Putamen (tissue), 1 donor: ENCODE measurements at places on chromosomes 4 and X.

- DNase-seq, result no peak
These were observed 171.7 kb upstream of the HCCS start for GRCh38 chrX:10939424-10939823.

- no peak for DNase-seq
These were observed 460 bp upstream of the GEMIN8 start for GRCh38 chrX:14030174-14030530.

DNA sequence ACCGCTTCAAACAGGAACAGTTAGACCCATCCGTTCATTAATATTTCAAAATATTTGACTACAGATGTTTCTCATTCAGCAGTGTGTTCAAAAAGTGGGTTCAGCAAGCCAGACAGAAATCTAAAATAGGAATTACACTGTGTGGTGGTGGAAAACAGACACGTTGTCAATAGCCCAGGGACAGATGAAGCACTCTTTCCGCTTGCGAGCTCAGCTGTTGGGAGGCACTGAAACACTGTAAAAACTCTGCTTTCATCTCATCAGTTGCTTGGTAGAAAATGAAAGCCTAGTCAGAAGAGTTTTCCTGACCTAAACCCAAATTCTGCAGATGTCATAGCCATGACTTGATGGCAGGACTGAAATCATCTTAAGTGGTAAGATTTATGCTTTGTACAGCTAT is 38.5 kb downstream of the LRP2BP start:
- DNase-seq, result no peak

- no peak for DNase-seq
These were observed 222.2 kb upstream of the NEIL3 start for GRCh38 chr4:177087499-177087898.

DNA sequence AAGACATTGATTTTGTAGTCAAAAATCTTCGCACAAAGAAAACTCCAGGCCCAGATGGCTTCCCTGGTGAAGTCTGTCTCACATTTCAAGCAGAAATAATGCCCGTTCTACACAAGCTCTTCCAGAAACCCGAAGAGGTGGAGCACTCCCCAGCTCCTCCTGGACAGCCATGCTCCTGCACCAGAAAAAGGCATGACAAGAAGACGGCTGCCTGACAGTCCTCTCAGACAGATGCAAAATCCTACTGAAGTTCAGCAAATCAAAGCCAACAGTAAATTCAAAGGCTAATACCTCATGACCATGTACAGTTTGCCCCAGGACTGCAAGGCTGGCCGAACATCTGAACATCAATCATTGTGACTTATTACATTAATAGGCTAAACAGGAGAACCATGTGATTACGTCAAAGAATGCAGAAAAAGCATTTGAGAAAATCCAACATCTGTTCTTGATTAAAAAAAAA is 30.8 kb upstream of the MXD4 start:
- no peak for DNase-seq
